ENCODE measurements at places on chromosomes 13 and 19.

DNA sequence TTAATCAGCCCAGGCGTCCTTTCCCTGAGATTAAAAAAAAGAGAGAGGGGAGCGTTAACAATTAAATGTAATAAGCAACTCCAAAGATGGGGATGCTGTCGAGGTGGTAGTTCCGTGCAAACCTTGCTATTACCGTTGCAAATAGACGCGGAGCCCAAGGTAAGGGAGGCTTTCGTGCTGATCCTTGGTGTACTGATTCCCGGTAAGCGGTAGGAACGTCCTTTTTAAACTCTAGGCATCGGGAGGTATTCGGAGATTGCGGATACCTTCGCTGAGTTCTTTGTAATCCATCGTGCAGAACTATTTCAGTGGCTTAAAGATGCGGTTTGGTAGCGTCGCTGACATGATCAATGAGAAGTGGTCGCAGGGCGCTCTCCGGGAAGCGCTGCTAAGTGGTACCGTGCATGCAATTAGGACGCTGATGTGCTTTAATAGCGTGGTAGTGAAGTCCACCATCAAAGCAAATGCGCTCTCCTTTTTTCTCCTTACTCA, 3.1 kb downstream of the SLITRK5 start:
- DNase-seq, result no peak

GRCh38 chr13:43362556-43362955, 339.2 kb downstream of the DNAJC15 start:
- no peak for DNase-seq

GRCh38 chr13:67977066-67977465, 746.9 kb upstream of the PCDH9 start:
- DNase-seq, result no peak

DNA sequence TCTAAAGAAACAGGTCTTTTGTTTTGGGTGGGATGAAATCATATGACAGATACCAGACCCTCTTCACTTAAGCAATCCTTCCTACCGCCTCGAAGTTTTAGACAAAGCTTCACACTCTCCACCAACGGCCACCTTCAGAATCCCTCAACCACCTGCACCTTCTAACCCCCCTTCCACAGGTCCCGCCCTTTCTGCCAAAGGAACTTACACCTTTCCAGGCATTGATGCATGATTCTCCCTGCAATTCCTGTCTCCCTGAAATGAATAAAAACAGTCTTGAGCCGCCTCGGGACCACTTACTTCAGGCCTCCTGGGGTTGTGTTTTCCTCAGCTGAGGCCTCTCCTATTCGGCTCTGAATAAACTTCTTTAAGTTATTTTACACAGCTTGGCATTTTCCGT, 859 bp downstream of the ZNF433 start:
- DNase-seq, result no peak

GRCh38 chr19:18551631-18552030, 6.0 kb upstream of the KXD1 start:
- DNase-seq, result no peak

- DNase-seq, result no peak
Observed at GRCh38 chr13:48154671-48155070, 59.8 kb upstream of the MED4 start.

GRCh38 chr13:91270031-91270430, 77.5 kb upstream of the MIR17HG start:
- DNase-seq, result no peak

GRCh38 chr19:441213-441836, 19.5 kb downstream of the SHC2 start:
- DNase-seq, result no peak

- no peak for DNase-seq
Observed at GRCh38 chr13:51262501-51263211, 40.5 kb downstream of the FAM124A start.

- DNase-seq, result no peak
Observed at GRCh38 chr13:73803997-73804396, 330.2 kb downstream of the KLF12 start.

DNA sequence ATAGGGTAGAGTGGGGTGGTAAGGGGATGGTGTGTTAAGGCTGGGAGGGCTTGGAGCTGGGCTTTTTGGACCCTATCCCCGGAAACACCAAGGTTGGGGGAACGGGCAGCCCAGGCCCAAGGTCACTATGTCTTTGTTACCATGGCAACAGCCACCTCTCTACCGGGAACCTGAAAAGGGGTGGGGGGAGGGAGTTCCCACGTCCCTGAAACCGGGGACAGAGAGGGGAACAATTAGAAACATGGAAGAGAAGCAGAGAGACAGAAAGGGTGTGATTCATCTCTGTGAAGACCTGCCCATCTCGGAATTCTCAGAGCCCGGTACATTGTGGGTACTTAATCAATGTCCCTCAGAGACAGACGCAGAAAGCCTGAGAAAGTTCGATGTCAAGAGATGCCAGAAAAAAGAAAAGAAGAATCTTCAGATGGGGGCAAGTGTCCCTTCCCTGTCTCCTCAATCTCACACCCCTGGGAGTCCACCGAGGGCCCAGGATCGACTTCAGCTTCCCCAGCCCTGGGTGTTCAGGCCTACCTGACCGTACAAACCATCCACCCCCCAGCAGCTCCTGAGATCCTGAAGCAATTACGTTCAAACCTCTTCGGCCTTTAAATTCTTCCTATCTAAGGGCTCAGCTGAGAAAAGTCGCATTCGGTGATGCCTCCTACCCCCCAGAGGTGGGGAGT, 6.8 kb upstream of the LRFN1 start:
- DNase-seq, result no peak

- no peak for DNase-seq
Observed at GRCh38 chr13:61795580-61795979, 379.9 kb upstream of the PCDH20 start.

GRCh38 chr13:64556376-64556775, 2673.8 kb downstream of the PCDH9 start:
- no peak for DNase-seq

DNA sequence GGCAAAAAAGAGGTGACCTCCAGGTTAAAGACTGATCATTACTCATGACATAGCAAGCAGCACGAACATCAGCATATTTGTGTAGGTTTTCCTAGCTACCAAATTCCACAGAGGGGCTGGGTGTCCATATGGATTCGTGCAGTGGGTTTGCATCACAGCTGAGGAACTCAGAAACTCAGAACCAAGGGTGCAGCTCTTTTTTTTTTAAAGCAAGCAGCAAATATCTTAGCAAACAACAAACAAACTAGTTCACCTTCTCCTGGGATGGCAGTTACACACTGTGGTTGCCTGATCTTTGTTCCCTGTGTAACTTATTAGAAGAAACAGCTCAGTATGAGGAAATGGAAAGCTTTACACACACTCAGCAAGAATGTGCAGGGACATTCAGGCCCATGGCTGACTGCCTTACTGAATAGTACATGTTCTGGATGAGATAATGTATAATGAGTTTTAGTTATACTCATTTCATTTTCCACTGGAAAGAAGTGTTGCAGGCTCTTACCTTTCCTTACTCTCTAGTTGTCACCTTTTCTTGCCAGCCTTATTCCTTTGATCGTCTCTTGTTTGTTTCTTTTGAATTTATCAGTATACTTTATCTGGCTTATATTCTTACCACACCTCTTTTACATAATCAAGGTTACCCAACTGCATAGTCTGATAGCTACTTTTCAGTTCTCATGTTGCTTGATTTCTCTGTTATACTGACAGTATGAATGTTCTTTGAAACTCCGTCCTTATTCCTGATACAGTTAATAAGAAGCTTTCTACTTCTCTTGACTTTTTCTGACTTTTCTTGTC, 4.3 kb downstream of the NDFIP2 start:
- DNase-seq, result no peak

- no peak for DNase-seq
Observed at GRCh38 chr19:23972161-23972560, 57.5 kb downstream of the ZNF726 start.

DNA sequence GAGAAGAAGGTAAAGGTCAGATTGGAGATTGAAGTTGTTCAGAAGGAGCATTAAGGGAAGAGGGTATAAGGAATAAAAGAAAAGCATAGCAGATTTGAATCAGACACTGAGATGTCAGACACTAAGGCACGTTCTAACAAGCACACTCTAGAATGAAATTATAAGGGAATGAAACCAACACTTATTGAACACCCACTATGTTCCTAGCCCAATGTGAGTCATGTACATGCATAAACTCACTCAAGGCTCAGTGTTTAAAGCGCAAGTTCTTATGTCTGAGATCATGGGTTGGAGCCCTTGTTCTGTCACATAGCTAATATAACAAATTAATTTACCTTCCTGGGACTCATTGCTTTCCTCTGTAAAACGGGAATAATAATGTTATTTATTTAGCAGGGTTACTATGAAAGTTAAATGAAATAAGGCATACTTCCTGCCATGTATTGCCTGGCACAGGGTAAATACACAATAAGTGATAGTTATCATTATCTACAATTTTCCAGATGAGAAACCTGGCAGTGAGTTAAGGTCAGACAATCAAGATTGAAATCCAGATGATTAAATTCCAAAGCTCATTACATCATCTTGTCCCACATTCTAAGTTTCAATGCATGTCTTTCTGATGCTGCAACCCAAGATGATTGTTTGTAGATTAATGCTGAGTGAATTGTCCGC, 68.3 kb upstream of the DACH1 start:
- DNase-seq, result no peak

DNA sequence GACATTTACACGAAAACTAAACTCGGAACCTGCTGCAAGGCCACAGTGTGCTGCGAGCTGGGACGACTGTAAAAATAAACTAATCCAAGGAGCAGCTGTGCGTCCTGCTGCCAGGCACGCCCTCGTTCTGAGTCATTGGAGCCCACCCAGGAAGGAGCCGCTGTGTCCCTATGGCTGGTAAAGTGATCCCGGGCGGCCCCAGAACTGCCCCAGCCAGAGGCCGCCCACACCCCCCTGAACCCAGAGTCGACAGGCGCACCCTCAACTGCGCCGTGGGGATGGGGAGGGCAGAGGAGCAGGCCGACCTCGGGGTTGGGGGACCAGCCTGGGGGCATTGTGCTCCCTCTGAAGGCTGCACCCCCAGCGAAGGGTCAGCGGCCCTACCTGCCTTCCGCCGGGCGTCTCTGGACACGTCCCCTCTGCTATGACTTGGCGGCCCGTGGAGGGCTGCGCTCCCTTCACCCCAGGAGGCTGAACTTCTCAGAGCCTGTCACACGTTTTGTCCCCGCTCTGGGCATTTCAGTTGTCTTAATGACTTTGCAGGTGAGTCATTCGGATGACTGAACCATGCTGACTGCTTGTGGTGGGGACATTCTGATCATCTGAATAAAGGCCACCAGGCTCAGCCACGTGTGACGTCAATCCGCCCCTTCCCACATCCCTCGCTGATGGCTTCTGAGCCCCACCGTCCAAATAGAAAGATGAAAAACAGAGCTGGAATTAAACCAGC, 42.7 kb downstream of the ADPRHL1 start:
- no peak for DNase-seq
